CD8-positive, alpha-beta T cell (primary cell): ENCODE measurements at places on chromosomes 5 and 9.

- DNase-seq = no peak
These were observed 1.2 kb upstream of the ABO start for GRCh38 chr9:133276001-133276884.

GRCh38 chr9:99130069-99130468 lies 25.2 kb downstream of the TGFBR1 start:
- no peak for DNase-seq

DNA sequence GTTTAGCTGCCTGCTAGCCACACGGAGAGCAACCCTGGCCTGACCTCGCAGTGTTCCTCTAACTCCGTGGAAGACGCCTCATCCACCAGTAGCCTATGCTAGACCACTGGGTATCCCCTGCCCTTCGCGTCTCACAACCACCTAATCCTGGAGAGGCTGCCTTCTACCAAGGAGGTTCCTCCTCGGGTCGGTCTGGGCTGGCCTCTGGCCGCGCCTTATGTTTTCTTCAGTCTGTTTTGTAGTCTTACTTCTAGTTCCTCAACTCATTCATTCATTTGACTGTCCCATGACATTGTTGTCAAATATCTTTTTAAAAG lies 1.6 kb upstream of the TPM2 start:
- no peak for DNase-seq

- no peak for DNase-seq
These were observed 23.1 kb upstream of the CATSPER3 start for GRCh38 chr5:134944630-134945029.

GRCh38 chr5:78781611-78782286 lies 133.2 kb upstream of the LHFPL2 start:
- no peak for DNase-seq

DNA sequence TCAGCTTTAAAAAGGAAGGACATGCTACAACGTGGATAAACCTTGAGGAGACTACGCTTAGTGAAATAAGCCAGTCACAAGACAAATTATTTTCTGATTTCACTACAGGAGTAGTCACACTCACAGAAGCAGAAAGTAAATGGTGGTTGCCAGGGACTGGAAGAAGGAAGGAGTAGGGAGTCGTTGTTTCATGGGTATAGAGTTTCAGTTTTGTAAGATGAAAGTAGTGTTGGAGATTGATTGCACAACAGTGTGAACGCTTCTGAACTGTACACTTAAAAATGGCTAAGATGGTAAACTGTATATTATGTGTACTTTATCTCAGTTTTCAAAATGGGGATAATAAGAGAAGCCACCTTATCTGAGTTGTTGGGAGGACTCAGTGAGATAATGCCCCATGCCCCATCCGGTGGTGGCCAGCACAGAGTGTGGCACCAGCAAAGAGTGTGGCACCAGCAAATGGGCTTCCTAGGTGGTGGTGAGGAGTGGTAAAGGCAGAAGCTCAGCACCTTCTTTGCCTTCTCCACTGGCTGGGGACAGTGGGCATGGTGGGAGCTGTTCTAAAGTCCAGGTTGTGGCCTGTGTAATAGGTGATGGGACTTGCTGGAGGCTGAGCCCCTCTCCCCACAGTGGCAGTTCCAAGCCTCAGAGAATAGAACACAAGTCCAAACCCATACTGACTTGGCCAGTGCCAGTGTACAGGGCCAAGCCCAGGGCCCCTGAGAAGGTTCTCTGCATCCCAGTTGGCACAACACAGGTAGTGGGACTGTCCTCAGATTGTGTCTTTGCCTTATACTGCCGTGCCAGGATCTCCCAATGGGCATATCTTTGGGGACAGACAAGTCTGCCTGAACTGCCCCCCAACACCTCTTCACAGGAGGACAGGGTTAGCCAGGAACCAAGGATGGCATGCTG lies 4.4 kb downstream of the SLC22A4 start:
- DNase-seq = no peak

DNA sequence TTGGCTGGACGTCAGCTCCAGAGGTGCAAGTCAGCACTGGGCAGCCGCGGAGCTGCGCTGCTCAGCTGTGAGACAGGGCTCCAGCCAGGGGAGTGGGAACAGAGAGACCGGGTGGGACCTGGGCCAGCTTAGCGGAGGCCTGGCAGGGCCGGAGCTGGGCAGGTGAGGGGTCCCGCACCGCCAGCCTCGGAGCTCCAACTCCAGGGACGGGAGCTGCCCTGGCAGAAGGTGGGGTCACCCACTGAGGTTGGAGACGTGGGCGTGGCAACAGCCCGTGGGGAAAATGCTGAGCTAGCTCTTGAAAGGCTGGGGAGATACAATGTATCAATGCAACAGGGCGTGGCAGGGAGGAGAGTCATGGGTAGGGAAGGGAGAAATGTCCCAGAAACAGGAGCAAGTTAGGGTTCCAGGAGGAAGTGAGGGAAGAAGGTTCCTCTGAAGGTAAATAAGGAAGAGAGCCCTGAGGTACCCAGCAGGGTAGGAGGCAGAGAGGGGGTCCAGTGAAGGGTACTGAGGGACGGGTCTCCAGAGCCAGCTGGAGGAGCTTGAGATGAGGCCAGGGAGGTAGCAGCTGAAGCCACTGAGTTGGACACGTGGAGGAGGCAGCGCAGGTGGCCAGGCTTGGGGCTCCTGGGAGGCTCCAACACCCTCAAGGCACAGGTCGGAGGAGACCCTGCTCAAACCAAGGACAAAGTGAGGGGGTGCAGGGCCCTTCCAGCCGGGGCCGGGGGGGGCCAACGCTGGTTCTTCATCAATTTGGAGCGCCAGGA lies 736 bp upstream of the NKD2 start:
- DNase-seq = no peak

DNA sequence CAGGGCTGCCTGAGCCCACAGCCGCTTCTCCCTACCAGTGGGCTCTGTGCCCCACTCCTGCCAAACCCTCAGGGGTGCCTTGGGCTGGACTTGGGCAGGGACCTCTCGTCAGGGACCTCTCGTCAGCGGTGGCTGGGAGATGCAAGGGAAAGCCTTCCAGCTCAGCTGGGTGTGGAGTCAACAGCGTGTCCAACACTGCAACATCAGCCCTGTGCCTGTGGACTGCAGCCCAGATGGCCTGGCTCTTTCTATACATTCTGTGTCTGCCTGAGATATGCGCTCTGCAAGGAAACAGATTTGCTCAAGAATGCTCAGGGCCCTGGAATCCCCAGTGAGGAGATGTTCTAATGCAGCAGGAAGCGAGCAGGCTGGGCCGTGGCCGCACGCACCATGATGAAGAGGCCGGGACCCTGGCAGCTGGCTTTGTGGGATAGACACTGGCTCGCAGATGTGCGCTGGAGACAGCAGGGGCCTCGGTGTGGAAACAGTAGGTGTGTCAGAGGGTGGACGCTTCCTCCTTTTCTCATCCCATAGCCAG lies 85.0 kb upstream of the COL5A1 start:
- no peak for DNase-seq

DNA sequence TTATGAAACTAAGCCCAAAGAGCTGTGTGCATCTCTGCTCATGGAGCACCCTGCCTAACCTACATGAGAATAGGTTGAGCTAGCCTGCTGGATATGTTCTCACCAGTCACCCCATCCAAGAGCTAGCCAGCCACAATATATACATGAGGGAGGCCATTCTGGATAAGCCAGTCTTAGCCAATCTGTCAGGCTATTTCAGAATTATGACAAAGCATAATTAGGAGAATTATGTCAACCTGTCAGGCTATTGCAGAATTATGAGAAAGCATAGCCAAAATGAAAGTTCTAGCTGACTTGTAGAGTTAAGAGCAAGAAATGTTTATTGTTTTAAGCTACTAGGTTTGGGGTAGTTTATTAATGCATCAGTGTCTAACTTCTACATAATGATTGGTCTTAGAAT lies 189.8 kb downstream of the WDR70 start:
- no peak for DNase-seq

- DNase-seq = no peak
These were observed 591.8 kb downstream of the PDE4D start for GRCh38 chr5:59301727-59302126.

DNA sequence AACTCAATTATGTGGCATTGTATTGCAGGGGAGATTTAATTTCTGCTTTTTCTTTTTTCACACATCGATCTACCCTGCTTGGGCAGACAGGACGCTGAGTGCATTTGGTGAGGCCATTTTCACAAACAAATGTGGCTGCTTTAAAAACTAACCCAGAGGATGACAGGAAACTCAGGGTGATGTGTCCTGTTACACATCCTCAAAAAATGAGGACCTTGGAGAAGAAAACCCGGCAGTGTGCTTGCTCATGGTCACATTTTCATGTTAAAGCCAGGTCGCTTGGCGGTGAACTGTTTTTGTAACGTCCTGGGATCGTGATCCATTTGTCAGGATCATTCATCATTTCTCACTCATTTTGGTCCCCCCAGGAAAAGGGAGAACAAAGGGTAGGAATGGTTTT lies 478.3 kb upstream of the ADAMTS16 start:
- no peak for DNase-seq

DNA sequence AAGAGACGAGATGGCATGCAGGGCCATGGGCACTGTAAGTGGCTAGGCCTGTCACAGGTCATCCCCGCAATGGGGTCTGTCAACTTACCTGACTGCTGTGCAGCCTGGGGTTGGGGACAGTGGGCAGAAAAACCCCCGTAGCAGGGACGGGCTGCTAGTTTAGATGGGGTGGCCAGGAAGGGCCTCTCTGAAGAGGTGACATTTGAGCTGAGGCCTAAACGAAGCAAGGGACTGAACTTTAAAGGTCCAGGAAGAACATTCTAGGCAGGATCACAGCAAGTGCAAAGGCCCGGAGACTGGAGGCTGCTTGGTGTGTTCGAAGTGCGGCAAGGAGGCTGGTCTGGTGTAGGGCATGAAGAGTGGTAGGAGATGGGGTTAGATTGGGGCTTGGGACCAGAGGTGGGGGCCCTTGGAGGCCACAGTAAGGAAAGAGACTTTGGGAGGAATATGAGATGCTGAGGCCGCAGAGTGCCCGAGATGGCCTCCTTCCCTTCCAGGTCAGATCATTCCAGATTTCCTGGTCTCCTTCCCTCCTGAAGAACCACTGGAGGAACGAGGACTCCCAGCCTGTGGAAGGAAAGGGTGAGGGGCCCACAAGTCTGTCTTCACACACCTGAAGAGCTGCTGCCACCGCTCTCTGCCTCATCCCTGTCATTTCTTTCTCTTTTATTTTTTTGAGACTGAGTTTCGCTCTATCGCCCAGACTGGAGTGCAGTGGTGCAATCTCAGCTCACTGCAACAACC lies 37.9 kb upstream of the SH3PXD2B start:
- DNase-seq = no peak

DNA sequence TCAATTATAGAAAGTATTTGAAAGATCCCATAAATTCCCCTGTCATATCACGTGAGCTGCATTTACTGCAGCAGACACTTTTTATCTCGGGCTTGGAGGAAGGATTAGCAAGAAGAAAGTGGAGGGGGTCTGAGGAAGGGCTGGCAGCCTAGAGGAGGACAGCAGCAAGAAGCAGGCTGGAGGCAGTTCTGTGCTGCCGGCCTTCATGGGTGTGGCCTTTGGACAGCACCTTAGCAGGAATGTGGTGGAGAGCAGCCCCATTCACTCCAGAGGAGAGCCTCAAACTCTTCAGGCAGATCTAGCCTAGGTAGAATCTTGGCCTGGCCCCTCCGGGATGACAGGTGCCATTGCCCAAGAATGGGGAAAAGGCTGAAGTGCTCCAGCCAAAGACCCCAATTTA lies 89.8 kb upstream of the GABRP start:
- DNase-seq = no peak
